ENCODE measurements at places on chromosomes 6 and 20.

- DNase-seq = no peak
These were observed 1.4 kb downstream of the BHLHE23 start for GRCh38 chr20:63005365-63005861.

DNA sequence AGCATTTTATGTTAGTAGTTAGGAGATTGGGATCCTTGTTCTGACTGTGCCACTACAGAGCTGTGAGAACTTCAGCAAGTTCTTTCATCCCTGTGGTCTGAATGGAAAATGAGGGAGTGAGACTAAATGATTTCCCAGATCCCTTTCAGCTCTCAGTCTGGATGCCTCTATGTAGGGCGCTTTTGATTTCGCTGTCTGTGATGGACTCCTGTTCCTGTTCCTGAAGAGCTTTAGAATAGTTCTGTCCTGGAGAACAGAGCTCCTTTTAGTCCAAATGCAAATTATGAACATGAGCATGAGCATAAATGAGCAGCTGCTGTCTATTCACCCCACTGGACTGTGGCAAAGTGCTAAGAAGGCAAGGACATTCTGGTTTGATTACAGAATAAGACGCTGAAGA lies 61.4 kb upstream of the NT5E start:
- DNase-seq = no peak

- no peak for DNase-seq
These were observed 3.2 kb downstream of the BACH2 start for GRCh38 chr6:90293319-90293953.

DNA sequence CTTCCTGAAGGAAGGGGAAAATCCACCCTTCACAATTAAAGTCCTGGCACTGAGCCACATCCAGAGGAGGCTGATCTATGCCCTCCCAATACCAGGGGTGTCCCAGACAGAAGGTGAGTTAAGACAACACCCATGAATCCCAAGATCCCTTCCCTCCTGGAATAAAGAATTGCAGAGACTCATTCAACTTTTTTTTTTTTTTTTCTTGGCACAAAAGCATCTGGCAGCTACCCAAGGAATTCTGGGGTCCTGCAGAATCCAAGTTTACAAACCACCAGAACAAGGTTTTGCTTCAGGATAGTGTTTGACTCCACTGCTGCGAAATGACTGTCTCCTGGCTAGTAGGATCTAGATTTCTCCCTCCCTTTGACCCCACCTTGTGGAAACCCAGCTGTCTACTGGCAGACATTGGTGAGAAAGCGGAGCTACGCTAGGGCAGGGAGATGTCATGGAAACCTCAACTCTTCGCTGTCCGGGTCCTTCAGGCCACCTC lies 37.4 kb downstream of the JAG1 start:
- DNase-seq = no peak

- DNase-seq = no peak
These were observed 104.3 kb downstream of the TRERF1 start for GRCh38 chr6:42347456-42347855.

DNA sequence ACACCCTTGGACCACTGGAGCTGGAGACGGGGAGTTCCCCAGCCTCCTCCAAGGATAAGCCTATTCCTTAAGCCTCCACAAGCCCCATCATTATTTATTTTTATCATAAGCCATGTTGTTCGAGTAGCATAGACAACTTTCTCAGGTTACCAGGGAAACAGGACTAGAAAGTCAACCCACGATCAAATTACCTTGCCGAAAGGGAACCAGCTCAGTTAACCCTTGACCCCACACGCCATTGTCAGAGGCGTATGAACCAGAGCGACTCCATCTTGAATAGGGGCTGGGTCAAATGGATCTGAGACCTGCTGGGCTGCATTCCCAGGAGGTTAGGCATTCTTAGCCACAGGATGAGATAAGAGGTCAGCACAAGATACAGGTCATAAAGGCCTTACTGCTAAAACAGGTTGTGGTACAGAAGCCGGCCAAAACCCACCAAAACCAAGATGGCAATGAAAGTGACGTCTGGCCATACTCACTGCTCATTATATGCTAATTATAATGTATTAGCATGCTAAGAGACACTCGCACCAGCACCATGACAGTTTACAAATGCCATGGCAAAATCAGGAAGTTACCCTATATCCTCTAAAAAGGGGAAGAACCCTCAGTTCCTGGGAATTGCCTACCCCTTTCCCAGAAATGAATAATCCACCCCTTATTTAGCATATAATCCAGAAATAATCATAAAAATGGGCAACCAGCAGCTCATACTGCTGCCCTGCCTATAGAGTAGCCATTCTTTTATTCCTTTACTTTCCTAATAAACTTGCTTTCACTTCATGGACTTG lies 22.4 kb downstream of the SYNJ2 start:
- DNase-seq = no peak

DNA sequence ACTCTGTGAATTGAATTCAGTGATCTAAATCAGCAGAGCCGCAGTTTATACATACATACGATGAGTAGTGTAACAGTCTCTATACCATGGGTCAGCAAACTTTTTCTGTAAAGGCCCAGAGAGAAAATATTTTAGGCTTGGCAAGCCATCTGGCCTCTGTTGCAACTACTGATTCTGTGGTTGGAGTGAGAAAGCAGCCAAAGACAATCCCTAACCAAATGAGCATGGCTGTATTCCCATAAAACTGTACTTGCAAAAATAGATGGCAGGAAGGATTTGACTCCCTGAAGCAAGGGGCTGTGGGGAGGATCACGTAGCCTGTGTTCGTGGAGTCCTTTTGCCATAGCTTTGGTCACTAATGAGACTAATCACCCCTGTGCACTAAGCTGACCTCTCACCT lies 17.9 kb upstream of the MOCS1 start:
- no peak for DNase-seq

DNA sequence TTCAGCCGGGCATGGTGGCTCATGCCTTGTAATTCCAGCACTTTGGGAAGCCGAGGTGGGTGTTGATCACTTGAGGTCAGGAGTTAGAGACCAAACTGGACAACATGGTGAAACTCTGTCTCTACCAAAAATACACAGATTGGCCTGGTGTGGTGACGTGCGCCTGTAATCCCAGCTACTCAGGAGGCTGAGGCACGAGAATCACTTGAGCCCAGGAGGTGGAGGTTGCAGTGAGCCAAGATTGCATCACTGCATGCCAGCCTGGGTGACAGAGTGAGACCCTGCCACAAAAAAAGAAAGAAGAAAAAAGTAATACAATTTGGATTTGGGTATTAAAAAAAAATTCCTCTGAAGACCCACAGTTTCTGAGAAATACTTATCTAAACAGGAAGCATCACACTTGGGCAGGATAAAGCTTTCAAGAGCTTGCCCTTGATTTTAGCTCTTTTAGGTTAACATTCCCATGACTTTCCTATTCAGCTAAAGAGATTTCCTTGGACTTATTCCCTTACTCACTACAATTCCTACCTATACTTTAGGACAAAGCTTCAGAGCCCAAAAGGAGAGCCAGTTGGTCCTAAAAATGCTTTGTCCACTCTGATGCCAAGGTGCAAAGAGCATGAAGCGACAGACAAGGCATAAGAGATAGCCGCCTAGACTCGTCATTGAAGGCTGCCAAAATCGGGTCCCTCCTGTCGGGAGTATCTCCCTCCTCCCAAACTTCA lies 1.9 kb downstream of the ELOVL2 start:
- DNase-seq = no peak

- DNase-seq = no peak
These were observed 87.1 kb downstream of the PREX1 start for GRCh38 chr20:48740712-48741111.

DNA sequence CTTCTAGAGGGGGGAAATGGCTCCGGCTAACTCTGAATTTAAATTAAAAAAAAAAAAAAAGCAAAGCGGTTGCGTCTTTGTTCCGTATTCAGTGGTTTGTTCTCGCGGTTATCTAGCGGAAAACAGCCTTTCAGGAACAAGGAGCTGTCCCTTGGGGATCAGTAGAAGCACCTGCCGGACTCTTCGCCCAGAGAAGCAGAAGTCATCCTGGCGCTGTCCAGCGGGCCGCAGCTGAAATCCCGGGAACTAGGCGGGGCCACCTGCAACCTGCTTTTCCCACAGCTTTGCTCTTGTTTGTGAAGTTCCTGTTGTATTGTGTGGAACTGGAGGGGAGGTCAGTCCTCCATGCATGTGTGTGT lies 43.9 kb upstream of the GJE1 start:
- DNase-seq = no peak

GRCh38 chr6:119067091-119067490 lies 11.4 kb downstream of the FAM184A start:
- DNase-seq = no peak

DNA sequence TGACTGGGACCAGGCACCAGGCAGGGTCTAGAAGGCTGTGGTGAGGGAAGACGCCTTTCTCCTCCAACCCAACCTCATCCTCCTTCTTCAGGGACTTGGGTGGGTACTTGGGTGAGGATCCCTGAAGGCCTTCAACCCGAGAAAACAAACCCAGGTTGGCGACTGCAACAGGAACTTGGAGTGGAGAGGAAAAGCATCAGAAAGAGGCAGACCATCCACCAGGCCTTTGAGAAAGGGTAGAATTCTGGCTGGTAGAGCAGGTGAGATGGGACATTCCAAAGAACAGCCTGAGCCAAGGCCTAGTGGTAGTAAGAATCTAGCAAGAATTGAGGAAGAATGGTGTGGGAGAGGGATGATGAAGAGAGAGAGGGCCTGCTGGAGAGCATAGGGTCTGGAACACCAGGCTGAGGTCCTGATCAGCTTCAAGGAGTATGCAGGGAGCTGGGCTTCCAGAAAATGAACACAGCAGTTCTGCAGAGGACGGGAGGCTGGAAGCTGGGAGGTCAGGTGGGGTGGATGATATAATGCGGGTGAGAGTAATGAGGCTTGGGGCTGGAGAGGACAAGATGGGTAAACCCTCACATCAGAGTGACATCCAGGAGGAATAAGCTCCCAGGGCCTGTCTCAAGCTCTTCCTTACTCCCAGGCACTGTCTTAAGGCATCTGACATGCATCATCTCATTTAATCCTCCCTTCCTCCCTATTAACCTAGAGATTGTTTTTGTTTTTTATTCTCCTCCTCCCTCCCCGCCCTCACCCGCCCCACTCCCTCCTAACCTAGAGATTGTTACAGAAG lies 45.2 kb upstream of the TTPAL start:
- no peak for DNase-seq

Data from neural crest cell (in vitro differentiated cells).